ENCODE measurements at places on chromosomes 12 and 14.

GRCh38 chr12:42933461-42934081 is 344.0 kb upstream of the PRICKLE1 start:
- no peak for DNase-seq

- DNase-seq = no peak
These were observed 270.3 kb downstream of the NRXN3 start for GRCh38 chr14:78440356-78440894.

DNA sequence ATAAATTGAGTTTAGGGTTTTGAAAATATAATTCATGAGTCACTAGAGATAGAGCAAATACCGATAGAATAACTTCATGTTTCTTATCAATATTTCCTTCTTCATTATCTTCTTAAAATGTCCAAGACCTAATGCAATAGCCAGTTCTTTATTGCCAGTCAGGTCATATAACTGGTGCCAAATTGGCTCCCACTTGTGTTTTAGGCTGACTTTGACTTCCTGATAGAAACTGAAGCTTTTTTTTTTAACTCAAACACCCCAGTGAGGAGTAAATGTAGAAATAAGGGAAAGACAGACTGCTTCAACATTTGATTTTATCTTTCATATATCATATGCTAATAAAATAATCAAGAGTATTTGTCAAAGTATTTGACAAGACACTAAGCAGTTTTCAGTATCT is 80.7 kb downstream of the ARMH4 start:
- no peak for DNase-seq

GRCh38 chr12:111192647-111193046 is 176.2 kb downstream of the PHETA1 start:
- no peak for DNase-seq

- no peak for DNase-seq
These were observed 94.6 kb downstream of the PPM1A start for GRCh38 chr14:60343571-60344071.

- no peak for DNase-seq
These were observed 42.4 kb upstream of the EGLN3 start for GRCh38 chr14:33993246-33993645.

DNA sequence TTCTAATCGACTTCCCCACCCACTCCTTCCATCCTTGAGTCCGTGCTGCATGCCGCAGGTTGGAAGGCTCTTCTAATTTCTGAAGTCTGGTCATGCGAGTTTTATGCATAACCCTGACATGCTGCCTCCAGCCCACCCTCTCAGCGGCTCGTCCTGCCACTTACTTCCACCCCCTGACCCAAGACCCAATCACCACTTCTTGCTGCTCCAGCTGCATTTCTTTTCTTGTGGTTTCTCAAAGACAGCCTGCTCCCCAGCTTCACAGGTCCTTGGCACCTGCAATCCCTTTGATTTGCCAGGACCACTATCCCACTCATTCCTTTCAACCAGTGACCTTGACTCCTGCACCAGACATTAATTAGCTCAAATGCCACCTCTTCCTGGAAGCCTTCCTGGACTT is 486.7 kb downstream of the VRK1 start:
- no peak for DNase-seq

DNA sequence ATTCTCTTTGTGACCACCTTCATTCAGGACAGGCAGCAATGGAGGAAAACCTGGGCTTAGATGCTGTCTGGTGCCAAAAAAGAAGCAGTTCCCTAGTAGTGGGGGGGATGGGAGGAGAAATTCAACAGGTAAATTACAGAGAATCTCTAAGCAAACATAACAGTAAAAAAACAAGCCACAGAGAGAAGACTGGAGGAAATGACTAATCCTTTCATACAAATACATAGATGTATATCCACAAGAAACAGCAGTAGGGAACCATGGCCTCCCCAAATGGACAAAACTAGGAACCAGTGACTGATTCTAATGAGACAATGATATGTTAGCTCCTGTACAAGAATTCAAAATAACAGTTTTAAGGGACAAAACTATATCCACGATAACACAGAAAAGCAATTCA is 513.0 kb downstream of the NAV3 start:
- DNase-seq = no peak

DNA sequence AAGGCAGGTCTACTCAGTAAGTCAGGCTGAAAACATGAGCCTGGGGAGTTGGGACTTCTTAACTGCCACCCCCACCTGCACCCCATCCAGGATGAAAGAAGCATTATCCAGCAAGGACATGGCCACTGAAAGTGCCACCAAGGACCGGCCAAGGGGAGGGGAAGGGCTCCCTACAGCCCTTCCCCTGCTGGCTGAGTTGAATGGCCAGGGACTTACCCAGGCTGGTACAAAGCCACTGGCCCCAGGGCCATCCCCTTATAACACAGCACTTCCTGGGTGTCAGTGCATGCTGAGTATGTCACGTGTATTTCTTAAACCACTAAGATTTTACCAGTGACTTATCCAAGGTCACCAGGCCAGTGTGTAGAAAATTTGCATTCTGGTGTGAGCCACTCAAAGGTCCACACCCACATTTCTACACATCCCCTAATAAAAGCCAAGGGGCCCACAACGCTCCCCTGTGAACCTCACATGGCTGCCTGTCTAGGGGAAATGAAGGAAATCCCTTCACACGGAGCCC is 29.3 kb upstream of the ZFP36L1 start:
- DNase-seq = no peak

DNA sequence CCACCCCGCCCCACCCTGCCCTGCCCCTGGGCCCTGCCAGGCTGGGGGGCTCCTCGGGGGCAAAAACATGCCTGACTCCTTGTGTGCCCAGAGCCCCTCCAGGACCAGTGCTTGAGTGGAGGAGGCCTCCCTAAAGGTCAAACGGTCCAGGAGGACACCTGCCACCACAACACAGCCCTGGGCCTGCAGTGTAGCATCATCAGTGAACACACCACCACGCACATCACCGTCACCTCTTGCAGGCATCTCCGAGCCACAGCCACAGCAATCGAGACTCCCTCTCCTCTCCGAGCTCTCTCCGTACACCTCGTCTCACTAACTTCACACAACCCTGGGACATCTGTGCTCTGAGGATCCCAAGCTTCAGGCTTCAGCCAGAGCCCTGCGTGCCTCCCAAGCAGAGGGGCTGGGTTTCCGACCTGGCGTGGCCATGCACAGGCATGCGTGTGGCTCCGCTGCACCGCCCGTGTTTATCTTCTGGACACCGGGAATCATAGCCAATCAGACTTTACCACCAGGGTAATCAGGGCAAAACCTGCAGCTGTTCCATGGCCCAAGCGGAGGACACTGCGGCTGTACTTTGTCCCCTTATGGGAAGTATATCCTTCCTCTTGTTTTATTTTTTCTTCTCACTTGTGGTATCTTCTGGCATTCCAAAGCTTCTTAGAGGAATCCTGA is 6.2 kb upstream of the DIO3 start:
- DNase-seq = no peak

GRCh38 chr14:28671425-28671824 is 95.2 kb upstream of the FOXG1 start:
- DNase-seq = no peak

DNA sequence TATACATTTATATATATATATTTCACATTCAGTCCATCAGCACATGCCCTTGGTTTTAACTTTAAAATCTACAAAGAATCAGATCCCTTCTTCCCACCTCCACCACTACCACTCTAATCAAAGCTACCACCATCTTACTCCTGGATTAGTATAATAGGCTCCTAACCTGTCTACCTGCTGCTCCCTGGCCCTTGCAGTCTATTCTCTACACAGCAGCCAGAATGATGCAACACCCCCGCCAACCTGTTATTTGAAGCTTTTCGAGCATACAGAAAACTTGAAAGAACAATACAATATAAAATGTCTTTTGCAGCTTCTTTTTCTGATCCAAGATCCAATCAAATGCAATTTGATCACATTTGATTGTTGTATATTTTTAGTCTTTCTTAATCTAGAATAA is 165.9 kb upstream of the HMGA2 start:
- no peak for DNase-seq

DNA sequence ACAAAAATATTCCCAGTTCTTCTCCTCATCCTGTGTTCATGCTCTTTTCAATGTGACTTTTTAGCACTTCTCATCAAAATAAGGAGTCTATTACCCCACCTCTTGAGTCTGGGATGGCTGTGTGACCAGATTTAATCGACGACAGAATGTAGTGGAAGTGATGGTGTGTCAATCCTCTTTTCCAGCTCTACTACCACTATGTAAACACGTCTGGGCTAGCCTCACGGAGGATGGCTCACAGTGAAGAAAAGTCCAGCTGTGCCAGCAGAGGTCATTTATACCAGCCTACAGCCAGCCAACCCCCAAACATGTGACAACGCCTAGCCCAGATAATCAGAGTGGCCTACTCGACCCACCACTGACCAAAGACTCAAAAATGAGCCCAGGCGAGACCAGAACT is 37.3 kb upstream of the FGF6 start:
- no peak for DNase-seq

- DNase-seq = no peak
These were observed 267.6 kb downstream of the ADGRD1 start for GRCh38 chr12:131221061-131221956.

DNA sequence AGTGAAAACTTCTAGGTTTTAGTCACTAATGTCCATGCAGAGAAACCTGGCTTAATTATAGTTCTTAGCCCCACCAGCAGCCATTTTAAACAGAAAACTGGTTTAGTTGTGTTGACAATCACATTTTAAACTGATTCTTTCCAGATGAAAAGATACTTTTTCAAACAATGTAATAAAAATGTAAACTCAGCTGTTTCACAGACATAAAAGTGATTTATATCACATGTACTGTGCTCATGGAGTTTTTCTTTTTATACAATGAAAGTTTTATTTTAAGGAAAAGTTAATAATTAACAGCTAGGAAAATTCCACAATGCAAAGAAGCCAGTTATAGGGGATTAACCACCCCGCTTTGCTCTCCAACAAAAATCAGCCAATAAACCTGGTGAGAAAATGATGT is 129.7 kb downstream of the PAX9 start:
- no peak for DNase-seq

DNA sequence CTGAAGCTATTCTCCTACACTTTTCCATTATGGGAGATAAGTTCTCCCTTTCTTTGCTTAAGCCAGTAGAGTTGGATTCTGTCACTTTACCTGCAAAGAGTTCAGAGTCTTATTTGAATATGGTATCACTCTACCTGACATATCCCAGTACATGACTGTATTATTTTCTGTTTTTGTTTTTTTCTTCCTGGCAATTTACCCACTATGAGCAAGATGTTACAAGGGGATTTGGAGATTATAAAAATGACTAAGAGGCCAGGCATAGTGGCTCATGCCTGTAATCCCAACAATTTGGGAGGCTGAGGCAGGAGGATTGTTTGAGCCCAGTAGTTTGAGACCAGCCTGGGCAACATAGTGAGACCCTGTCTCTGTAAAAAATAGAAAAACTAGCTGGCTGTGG is 46.4 kb upstream of the CHST11 start:
- no peak for DNase-seq

DNA sequence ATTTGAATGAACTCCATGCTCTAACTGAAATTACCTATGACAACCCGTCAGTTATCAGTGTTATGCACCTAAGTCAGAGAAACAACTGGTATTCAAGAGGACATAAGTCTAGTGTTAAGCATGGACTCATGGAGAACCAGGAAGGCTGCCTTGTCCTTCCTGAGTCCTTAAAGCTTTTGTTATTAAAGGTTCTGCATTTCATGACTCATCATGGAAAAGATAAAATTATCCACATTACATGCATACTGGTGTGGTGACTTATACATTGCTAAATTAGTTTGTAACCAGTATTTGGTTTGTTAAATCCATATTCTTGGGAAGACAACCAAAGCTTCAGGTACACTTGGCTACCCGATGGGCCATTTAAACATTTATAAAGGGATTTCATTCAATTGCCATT is 6.5 kb upstream of the OR4E1 start:
- DNase-seq = no peak

DNA sequence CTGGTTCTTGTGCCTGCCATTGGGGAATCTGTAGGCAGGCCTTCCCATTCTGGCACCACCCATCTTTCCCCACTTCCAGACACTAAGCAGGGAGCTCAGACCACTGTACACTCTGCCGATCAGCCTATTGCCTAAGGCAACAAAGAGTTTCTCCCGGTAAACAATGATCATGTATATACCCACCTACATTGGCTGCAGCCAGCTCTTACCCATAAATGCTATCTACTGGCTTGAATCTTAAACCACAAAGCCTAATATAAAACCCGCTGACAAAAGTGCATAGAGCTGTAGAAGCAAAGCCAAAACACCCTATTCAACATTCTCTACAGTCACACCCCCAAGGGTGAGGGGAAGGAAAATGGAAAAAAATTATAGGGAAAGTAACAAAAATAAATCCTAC is 20.8 kb upstream of the GLIPR1 start:
- no peak for DNase-seq

DNA sequence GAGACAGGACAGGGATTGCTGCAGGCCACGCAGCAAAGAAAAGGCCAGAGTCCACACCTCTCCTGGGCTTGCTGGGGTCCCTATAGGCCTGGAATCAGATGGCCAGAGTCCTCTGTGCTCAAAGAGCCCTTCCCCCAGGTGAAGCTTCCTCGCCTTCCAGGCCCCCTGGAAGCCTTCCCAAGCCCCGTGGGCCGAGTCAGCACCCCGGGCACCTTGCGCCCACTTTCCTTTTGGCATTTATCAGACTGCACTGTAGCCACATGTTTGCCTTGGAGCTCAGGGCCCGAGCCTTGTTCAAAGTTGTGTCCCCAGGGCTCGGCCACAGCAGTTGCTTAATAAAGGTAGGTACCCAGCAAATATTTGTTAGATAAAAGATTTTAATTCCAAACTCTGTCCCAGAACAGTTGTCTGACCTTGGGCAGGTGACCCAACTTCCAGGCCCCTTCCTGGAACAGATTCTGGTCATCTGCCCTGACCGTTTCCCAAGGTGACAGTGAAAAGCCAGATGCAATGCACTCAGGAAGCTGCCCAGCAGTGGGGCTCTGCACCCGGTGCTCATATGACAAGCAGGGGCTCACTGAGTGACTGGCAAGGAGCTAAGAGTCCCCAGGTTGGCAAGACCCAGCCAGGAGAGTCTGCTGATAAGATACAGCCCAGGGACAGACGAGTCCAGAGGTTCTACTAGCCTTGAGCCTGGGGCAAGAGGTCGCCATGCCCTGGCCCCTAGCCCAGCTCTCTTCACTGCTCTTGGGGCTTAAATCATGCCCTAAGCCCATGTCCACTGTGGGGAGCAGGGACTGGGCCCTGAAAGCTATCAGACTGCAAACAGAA is 81.2 kb downstream of the PITPNM2 start:
- no peak for DNase-seq

- DNase-seq = no peak
These were observed 1.1 kb downstream of the CNIH1 start for GRCh38 chr14:54440037-54440436.

- DNase-seq = no peak
These were observed 501.5 kb upstream of the USP15 start for GRCh38 chr12:61758661-61759060.

DNA sequence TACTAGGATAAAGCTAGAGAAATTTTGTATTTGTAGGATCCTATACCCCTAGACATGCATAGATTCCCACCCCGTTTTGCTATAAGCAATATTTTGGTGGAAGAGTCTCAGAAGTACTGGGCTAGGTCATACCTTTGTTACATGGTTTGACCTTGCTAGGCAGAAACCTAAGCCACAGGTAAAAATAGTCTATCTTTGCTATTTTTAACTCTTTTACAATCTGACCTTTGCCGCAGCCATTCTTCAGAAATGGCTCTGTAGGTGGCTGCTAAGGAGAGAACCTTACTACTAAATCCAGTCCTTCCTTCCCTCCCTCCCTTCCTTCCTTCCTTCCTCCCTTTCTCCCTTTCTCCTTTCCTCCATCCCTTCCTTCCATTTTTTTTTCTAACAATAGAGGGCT is 242.9 kb upstream of the SEL1L start:
- no peak for DNase-seq

Data from omental fat pad (tissue), 4 donors.